Stimulated activated naive B cell treated with anti-CD40 and anti-IgM and Interleukin-4, amounts not matched to agents 10 μg/mL and 1 μg/mL and 100 μg/mL, for 72 hours (primary cell): ENCODE measurements at places on chromosomes 5 and 9.

GRCh38 chr5:149024477-149024876, 38.4 kb downstream of the SH3TC2 start:
- no peak overlapping the region for H3K4me3 ChIP-seq
- H3K27ac ChIP-seq = no peak overlapping the region
- no peaks in the 10 kb centered on the region for H3K27me3 ChIP-seq
- H3K36me3 ChIP-seq = no peaks in the 10 kb centered on the region
- no peak for DNase-seq
- no peaks in the 10 kb centered on the region for H3K4me1 ChIP-seq

- H3K36me3 ChIP-seq = no peaks in the 10 kb centered on the region
- H3K4me1 ChIP-seq = no peaks in the 10 kb centered on the region
- DNase-seq = no peak
- H3K27ac ChIP-seq = no peak overlapping the region
Observed at GRCh38 chr5:9174446-9174845, 371.4 kb downstream of the SEMA5A start.

GRCh38 chr9:91407580-91408318, 15.9 kb downstream of the NFIL3 start:
- peak overlapping the region; percentile 80 for H3K27ac ChIP-seq
- H3K36me3 ChIP-seq = peaks cover 57% of the 10 kb centered on the region
- DNase-seq = no peak
- no peaks in the 10 kb centered on the region for H3K27me3 ChIP-seq
- H3K4me1 ChIP-seq = peaks cover 20% of the 10 kb centered on the region
- H3K4me3 ChIP-seq = no peak overlapping the region

DNA sequence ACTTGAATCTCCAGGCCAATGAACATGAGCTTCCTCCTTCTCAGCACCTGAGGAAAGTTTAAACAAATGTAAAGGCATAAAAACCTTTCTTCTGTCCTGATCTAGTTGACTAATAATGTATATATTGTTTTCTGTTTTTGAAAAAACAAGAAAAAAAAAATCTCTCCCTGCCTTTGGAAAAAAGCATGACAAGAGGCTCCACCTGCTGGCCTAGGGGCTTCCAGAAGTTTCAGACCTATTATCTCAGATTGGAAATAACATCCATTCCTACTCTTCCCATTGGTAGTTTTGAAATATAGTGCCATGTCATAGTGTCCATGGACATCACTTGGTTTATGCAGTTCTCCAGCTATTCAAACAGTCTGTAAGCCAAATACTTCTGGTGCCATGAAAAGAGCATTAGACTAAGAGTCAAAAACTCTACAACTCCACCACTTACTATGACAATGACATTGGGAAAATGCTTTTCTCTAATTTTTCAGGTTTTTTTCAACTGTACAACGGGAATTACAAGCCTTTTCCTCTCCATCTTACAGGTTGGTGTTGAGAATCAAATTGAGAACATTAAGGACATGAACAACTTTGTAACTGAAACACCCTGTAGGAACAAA, 409.6 kb upstream of the MPDZ start:
- H3K4me3 ChIP-seq = no peak overlapping the region
- no peak overlapping the region for H3K27ac ChIP-seq

DNA sequence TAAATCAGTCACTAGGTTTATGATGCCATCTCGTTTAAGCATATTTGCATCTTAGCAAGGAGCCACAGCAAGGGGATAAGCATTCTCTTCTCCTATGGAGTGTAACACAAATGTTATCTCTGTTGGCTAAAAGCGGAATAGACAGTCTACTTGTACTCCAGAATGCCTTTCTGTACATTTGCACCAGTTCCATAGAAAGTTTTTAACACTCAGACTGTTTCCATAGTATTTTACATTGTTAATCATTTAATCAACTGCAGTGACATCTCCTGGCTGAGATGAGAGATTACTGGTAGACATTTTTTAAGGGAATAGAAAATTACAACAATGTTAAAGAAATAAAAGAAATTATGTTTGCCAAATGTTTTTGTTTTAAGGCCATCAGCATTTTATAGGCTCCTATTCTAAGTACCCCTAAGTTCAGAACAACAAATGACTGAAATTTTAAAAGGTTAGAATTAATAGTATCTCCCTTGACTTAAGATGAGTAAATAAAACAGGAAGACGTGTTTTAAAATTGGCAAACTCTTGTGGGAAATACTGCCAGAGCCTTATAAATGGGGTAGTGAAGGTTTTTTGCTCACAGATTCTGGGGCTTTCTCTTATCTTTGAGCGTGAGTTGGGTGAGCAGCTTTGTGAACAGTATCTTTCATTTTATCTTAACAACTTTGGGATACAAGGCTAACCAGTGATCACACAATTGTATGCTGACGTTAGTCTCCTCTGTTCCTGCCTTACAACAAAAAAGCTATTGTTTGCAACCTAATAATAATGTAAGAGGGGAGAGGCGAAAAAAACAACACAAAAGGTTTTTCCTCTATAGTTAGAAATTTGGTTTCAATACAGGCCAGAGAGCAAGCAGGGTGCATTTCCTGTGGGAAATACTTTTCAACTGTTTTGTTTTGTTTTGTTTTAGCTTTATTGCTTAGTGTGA, 294.3 kb downstream of the FBXL7 start:
- H3K36me3 ChIP-seq = no peaks in the 10 kb centered on the region
- no peaks in the 10 kb centered on the region for H3K27me3 ChIP-seq
- no peak for DNase-seq
- H3K4me3 ChIP-seq = no peak overlapping the region
- no peaks in the 10 kb centered on the region for H3K4me1 ChIP-seq

- no peak overlapping the region for H3K27ac ChIP-seq
- H3K36me3 ChIP-seq = peaks cover 7% of the 10 kb centered on the region
- no peak overlapping the region for H3K4me3 ChIP-seq
- H3K27me3 ChIP-seq = peaks cover 21% of the 10 kb centered on the region
Observed at GRCh38 chr5:72378639-72379289, 58.6 kb downstream of the PTCD2 start.

DNA sequence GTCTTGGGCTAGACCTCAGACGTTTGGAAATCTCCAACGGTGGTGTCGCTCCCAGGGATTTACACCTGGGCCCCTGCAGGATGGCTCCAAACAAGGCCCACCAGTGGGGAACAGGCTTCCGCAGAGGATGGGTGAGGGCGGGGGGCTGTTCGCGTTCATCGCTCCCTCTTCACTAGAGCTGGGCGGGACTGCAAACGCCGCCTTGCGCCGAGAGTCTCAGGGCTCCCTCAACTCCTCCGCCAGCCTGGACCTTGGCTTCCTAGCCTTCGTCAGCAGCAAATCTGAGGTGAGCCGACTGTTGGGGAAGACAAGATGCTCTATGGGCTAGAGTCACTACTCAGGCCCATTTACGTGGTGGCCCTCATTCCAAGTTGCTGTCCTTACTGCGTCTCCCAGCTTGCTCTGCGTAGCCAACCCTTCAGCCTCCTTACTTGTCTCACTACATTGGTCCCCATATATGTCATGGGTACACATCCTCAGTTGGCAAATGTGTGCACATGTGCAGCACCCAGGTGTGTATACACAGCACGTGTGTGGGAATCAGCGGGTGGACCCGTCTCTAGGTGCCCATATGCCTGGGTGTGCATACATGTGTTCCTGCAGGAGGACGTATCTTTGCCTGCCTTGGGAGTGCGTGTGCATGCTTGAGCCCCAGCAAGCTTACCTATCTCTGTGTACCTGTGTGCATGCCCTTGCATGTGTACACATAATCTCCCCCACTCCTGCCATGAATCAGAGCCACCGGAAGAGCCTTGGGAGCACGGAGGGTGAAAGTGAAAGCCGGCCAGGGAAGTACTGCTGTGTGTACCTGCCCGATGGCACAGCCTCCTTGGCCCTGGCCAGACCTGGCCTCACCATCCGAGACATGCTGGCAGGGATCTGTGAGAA, 10.5 kb downstream of the RGS14 start:
- H3K27ac ChIP-seq = no peak overlapping the region
- peaks cover 49% of the 10 kb centered on the region for H3K4me1 ChIP-seq
- no peak for DNase-seq
- peaks cover 52% of the 10 kb centered on the region for H3K36me3 ChIP-seq
- H3K27me3 ChIP-seq = no peaks in the 10 kb centered on the region

GRCh38 chr5:7764452-7764851, 86.5 kb downstream of the CFAP90 start:
- no peaks in the 10 kb centered on the region for H3K4me1 ChIP-seq
- no peak overlapping the region for H3K27ac ChIP-seq
- no peaks in the 10 kb centered on the region for H3K36me3 ChIP-seq

DNA sequence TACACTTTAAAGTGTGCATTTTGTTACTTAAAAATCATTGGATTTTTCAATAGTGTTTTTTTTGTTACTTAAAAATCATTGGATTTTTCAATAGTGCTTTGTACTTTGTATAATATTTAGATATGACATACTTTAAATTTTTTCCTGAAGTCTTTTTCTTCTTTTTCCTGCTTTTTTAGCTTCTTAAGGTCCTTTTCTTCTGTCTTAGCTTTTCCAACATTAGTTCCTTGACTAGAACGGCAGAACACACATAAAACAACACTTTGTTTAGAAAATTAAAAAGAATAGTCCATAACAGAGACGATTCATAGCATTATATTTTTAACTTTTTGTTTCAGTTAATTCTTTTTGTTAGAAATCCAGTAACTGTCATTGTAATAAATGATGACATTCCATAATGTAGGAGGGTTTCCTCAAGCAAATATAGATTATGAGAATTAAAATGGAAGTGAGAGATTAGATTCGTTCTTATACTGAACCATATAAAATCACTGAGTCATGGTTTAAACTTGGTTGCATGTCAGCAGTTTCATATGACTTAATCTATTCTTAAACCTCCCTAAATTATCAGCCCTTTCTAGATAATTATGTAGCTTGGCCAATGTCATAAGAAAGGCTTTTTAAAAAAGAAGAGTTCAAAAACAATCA, 45.3 kb upstream of the RICTOR start:
- H3K27ac ChIP-seq = no peak overlapping the region
- H3K36me3 ChIP-seq = no peaks in the 10 kb centered on the region
- H3K4me3 ChIP-seq = no peak overlapping the region
- no peaks in the 10 kb centered on the region for H3K27me3 ChIP-seq
- H3K4me1 ChIP-seq = no peaks in the 10 kb centered on the region

- H3K27ac ChIP-seq = peak overlapping the region; percentile 37
- no peak for DNase-seq
- H3K4me3 ChIP-seq = peak overlapping the region; percentile 29
- H3K27me3 ChIP-seq = no peaks in the 10 kb centered on the region
- H3K36me3 ChIP-seq = no peaks in the 10 kb centered on the region
- peaks cover 21% of the 10 kb centered on the region for H3K4me1 ChIP-seq
Observed at GRCh38 chr9:137604345-137605086, 970 bp upstream of the ARRDC1 start.

- peaks cover 22% of the 10 kb centered on the region for H3K4me1 ChIP-seq
- no peaks in the 10 kb centered on the region for H3K36me3 ChIP-seq
- no peak for DNase-seq
- H3K27me3 ChIP-seq = no peaks in the 10 kb centered on the region
- H3K27ac ChIP-seq = no peak overlapping the region
Observed at GRCh38 chr9:69034071-69034470, 1.5 kb upstream of the FXN start.

- no peak overlapping the region for H3K4me3 ChIP-seq
- DNase-seq = no peak
- H3K36me3 ChIP-seq = peaks cover 50% of the 10 kb centered on the region
- H3K27ac ChIP-seq = peak overlapping the region; percentile 70
- H3K27me3 ChIP-seq = no peaks in the 10 kb centered on the region
Observed at GRCh38 chr9:92724528-92725265, 39.9 kb downstream of the BICD2 start.

DNA sequence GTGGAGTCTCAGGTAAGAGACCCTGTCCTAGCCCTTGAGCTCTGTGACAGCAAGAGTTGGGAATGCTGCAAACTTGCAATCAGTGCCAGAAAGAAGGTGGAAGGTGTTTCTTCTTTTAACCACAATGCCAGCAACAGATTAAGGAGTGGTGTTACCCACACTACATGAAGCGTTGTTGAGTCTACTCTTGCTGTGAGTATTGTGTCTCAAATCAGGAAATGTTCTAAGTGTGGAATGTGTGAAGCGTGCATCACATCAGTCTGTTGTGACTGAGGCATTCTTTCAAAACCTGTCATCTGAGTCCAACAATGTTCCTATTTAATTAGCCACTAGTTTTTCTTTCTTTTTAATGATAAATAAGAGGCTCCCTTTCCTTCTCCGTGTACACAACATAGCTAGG, 2.9 kb upstream of the LURAP1L start:
- no peak overlapping the region for H3K4me3 ChIP-seq
- H3K4me1 ChIP-seq = peaks cover 19% of the 10 kb centered on the region
- H3K27me3 ChIP-seq = peaks cover 23% of the 10 kb centered on the region
- no peak overlapping the region for H3K27ac ChIP-seq
- H3K36me3 ChIP-seq = no peaks in the 10 kb centered on the region

DNA sequence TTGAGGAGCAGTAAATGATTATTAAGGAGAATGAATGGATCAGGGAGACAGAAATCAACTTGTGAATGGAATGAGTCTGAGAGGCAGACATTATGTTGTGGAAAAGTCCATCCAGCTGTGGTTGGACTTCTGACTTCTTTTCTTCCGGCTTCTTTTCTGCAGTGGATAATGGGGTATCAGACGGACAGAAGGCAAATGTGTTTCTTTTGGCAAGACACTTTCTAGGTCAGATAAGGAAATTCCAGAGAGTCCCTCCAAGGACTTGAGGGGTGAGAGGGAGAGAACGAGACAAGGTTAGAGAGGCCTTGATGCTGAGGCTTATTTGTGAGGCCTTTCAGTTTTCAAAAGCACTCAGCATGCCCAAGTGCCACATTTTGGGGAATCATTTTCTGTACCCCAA, 17.1 kb upstream of the GRHPR start:
- H3K36me3 ChIP-seq = peaks cover 28% of the 10 kb centered on the region
- no peak for DNase-seq
- H3K27me3 ChIP-seq = no peaks in the 10 kb centered on the region
- H3K4me1 ChIP-seq = peaks cover 93% of the 10 kb centered on the region
- H3K27ac ChIP-seq = peak overlapping the region; percentile 98
- peak overlapping the region; percentile 27 for H3K4me3 ChIP-seq

DNA sequence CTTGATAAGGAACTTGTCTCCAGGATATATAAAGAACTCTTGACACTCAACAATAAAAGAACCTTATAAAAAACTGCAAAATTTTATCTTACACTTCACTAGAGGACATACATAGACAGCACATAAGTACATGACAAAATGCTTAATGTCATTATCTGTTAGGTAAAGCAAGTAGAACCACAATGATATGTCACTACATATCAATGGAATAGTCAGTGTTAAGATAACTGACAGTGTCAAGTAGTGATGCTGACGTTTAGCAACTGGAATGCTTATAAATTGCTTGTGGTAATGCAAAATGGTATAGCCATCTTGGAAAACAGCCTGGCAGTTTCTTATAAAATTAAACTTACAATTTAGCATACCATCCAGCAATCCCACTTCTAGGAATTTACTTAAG, 314.1 kb downstream of the KDM4C start:
- peaks cover 29% of the 10 kb centered on the region for H3K36me3 ChIP-seq
- H3K27me3 ChIP-seq = no peaks in the 10 kb centered on the region
- no peak overlapping the region for H3K27ac ChIP-seq
- no peak overlapping the region for H3K4me3 ChIP-seq
- DNase-seq = no peak

DNA sequence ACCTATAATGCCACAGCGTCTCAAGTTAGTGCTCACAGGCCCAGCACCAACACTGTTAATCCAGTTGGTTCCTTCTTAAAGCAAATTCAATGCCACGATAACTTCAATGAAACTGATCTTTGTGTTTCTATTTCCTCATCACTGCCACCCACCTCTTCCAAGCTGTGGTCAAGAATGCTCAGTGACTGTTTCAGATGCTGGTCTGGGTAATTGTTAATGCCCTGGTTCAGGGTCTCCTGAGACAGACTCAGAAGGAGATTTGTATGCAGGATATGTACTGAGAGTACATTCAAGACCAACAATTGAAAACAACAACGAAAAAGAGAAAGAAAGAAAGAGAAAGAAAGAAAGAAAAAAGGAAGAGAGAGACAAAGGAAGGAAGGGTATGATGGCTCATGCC, 505.3 kb downstream of the TLE4 start:
- peaks cover 31% of the 10 kb centered on the region for H3K4me1 ChIP-seq
- H3K27ac ChIP-seq = peak overlapping the region; percentile 93
- H3K36me3 ChIP-seq = peaks cover 23% of the 10 kb centered on the region
- peak; percentile 35 for DNase-seq
- H3K4me3 ChIP-seq = peak overlapping the region; percentile 67
- no peaks in the 10 kb centered on the region for H3K27me3 ChIP-seq
